Stimulated activated CD4-positive, alpha-beta T cell treated with anti-CD3 and anti-CD28 coated beads, Interleukin-4, amount 100 ng/mL, for 4 hours (primary cell): ENCODE measurements at places on chromosomes 3 and 15.

- no peak for DNase-seq
These were observed 51.2 kb upstream of the CCK start for GRCh38 chr3:42317137-42317536.

DNA sequence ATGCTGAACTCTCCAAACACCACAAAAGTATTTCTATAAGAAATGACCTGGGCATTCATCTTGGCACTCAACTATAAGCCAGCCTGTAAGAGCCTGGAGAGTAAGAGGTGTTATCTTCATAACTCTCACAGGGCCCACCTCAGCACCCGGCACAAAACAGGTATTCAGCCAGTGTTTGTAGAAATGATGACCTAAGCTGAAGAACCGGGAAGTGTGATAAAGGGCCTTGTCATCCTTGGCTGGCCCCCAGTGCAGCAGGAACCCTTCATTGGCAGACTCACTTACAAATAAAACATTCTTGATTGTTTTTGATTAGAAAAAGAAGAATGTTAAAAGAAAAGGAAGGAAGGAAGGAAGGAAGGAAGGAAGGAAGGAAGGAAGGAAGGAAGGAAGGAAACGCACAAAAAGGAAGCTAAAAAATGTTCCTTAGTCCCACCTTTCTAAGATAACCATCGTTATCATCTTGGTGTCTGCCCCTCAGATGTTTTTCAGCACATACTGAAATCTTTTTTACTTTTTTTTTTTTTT is 52.1 kb downstream of the DAPK2 start:
- DNase-seq, result no peak

DNA sequence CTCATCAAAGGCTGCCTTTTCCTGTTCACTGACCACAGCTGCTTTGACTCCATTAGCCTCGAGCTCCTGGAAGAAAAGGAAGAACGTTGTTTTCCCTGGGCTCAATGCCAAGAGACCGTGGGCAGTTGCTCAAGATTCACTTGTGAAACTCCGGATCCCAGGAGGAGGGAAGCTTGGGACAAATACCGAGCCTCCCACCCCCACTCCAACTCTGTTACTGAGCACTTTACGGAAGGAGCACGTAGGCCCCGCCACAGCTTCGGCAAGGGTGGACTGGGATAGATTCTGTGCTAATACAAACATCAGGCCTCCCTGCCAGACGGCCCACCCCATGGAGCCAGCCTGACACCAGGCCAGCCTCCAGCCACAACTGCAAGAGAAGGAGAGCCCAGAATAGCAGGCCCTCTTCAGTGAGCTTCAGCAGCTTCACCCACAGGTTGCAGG is 10.8 kb upstream of the FANCD2 start:
- DNase-seq, result no peak

GRCh38 chr3:107794664-107795443 is 272.1 kb downstream of the BBX start:
- no peak for DNase-seq

GRCh38 chr3:158794936-158795518 is 6.8 kb upstream of the MFSD1 start:
- no peak for DNase-seq

- DNase-seq, result no peak
These were observed 691.9 kb downstream of the NTRK3 start for GRCh38 chr15:87564681-87565080.

GRCh38 chr15:26449291-26449690 is 323.6 kb downstream of the GABRB3 start:
- DNase-seq, result no peak

DNA sequence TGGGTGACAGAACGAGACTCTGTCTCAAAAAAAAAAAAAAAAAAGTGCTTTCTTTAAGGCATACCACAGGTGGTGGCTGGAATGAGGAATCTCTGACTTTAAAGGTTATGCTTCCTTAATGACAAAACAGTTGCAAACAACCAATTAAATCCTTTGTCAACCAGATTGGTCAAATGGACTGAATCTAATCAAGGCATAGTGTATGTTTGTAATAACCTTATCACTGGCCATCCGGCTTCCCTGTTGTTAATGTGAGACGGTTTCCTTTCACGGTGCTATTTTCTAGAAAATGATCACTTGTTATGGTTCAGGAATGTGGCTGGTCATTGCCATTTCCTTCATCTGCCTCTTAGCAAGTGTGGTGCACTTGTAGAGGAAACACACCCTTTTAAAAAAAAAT is 75.9 kb downstream of the FLNB start:
- DNase-seq, result no peak

- no peak for DNase-seq
These were observed 637.2 kb downstream of the NTRK3 start for GRCh38 chr15:87619161-87619960.

DNA sequence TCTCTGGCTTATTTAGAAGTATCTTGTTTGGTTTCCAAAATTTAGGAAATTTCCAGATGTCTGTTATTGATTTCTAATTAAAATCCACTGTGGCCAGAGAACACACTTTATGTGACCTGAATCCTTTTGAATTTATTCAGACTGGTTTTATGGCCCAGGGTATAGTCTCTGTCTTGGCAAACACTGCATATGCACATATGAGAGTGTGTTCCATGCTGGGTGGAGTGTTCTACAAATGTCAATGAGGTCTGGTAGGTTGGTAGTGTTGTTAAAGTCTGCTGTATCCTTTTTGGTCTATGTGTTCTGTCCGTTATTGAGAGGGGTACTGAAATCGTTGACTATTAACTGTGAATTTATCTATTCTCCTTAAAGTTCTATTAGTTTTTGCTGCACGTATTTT is 30.2 kb downstream of the PGPEP1L start:
- no peak for DNase-seq

DNA sequence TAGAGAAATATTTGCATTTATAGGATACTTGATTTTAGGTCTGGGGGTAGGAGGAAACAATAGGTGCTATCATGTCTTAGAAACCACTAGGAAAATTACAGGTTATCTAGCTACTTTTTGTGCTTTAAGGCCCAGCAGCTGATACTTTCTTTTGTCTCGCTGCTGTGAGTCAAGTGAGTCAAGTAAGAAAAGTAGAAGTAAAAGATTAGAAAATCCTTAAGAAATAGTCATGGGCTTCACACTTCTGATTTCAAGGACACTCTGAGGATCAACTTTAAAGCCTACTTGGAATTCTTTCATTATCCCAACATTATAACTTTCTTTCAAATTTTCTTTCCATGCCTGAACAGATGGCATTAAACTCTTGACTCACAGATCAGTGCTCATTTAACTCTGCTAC is 95.2 kb upstream of the RBMS3 start:
- DNase-seq, result no peak

- DNase-seq, result no peak
These were observed 113.2 kb downstream of the PPP2R3A start for GRCh38 chr3:136078421-136079364.

GRCh38 chr15:80638553-80639167 is 56.5 kb upstream of the ABHD17C start:
- DNase-seq, result no peak

- peak; percentile 75 for DNase-seq
These were observed 53.9 kb downstream of the RLBP1 start for GRCh38 chr15:89167267-89168176.

- no peak for DNase-seq
These were observed 194.9 kb downstream of the FOXP1 start for GRCh38 chr3:71388535-71389120.

DNA sequence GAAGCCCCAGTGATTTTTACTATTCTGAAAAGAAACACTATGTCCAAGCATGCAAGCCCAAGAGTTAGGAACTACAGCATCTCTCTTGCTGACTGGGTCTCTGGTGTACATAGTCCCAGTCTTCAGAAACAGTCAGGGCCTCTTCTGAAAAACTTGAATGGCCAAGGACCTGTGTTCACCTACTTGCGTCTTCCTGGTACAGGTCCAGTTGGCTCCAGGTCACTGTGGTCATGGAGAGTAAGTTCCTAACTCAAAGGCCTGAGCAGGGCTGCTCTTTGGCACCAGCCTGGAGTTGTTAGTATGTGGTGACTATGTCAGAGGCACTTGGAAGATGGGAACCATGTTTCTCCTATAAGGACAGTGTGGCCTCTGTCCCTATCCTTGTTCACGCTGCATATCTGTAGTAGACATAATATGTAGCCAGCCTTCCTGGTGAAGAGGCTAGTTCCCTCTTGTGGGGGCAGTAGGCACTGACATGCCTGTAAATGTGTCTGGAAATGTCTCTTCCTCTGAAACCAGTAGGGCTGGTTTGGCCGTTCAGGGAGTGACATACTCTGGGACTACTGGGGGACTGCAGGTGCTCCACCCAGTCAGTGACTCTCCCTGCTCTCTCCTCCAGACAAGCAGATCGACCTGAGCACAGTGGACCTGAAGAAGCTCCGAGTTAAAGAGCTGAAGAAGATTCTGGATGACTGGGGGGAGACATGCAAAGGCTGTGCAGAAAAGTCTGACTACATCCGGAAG is 2.6 kb upstream of the RBM15B start:
- DNase-seq, result no peak
